Stimulated activated CD4-positive, alpha-beta T cell treated with anti-CD3 and anti-CD28 coated beads, TNF-alpha, amount 100 ng/mL, for 1 hour (primary cell): ENCODE measurements at places on chromosomes 3 and 15.

DNA sequence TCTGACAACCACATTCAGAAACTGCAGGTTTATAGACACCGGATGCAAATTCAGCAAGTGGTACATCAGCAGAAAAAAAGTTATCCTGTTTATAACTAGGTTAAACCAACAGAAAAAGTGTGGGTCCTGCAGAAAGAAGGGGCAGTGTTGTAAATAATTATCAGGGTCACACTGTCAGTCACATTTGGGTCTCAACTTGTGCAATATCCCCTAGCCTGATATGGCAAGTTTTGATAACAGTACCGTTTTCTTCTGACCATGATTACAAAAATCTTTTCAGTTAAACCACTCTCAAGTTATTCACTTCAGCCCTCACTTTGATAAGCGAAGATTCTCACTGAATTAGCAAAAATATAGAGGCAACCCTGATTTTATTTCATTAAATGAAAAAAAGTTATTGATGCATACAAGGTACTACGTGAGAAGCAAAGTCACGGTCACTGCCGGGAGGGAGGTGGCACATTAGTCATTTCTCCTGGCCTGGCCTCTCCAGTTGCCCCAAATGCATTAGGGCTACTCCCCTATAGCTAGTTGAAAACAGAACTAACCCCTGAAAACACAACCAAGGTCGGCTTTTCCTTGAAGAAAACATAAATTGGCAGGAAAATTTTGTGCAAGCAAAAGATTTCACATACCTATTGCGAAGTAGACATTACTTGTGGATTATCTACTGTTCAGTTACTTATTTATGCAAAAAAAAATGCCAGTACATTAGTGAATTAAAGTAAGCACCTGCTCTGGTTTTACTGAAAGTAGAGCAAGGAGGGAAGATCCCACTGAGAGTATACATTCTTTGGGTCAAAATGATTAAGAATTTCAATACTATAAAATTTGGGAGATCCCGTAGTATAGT, 28.6 kb downstream of the IL5RA start:
- no peak for DNase-seq

GRCh38 chr3:45994419-45995235, 997 bp downstream of the FYCO1 start:
- DNase-seq, result no peak

GRCh38 chr3:28287046-28287445, 45.6 kb downstream of the CMC1 start:
- DNase-seq, result no peak

- DNase-seq, result no peak
These were observed at the start of gene FAM107A for GRCh38 chr3:58577269-58577821. FAM107A (minus strand) TSS chr3:58577391; CDS start chr3:58569860, 7,531 bp downstream.
